ENCODE measurements at places on chromosomes 3 and 15.
A peak's percentile ranks its signal among the peaks of the same experiment; 100 is the strongest.

DNA sequence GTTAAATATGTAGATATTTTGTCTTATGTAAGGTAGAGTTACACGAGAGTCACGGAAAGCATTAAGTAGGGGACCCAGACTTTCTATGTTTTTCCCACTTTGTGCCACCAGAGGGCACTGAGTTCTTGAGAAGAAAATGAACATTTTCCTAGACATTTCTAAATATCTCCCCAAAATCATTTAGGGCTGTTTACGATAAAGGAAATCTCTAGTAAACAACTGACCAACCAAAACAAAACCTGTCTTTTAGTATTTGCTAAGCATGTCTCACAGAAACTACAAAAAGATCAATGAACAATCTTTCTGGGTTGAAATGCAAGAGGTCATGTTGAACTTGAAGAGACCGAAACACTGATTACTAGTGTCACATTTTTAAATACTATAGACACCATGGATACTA, 16.1 kb downstream of the POU1F1 start:
- no peak for DNase-seq

DNA sequence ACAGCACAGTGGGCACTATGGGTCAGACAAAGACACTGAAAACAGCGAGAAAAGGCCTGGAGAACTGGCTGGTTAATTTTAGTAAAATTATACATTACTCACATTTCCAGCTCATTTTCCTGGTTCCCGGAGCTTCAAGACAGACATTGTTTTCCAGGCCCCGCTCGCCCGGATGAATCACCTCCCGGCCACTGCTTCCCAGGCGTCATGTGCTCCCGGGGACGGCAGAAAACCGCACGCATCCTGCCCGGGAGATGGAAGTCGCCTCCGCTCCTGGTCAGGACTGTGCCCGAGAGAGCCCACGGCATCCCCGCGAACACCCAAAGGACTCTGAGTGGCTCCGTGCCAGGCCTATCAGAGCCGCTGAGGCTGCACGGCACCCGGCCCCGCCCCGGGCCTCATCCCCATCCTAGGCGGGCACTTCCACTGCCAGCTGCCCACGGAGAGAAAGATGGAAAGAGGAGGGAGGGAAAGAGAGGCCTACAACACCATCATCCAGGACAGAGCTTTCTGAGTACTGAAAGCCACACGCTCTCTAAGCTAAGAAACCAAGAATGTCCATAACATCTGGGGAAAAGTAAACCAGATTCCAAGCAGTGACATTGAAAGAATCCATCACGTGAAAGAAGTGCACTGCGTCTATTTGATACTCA, 75.1 kb downstream of the VGLL4 start:
- DNase-seq: peak; percentile 61

DNA sequence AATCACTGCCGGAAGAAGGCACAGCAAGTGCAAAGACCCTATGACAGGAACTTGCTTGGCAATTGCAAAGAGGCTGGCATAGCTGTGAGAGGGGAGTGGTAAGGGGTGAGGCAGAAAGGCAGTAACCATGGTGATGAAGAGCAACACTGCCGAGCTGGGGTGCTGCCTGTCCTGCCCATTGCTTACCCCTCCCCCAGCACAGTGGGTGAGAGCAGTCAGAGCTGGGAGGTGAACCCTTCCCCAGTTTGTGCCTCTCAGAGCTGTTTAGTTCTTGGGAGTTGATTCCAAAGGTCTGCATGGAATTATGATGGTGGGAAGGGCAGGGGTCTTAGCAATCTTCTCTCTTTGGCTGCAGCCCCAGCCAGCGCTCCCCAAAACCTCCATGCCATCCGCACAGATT, 8.8 kb downstream of the TYRO3 start:
- no peak for DNase-seq

DNA sequence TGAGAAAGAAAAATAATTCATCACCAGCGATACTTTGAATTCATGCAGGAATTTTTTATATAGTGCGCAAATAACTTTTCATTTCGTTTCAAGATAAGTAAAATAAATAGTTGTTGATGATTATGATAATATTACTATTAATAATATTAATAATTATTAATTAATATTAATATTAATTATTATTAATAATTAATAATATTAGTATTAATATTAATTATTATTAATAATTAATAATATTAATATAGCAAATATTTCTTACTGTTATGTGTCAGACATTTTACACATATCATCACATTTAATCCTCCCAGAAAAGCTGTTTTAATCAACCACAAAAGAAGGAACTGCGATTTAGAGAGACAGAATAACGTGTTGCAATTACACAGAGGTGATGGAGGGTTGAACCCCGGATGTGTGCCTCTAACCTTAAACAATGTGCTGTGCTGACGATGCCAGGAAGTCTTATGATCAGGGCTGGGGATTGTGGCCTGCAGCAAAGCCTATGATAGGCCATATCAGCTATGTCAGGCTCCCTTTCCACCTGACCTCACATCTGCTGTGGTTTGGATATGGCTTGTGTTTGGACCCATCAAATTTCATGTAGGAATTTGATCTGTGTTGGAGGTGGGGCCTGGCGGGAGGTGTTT, 263.5 kb upstream of the NR2F2 start:
- DNase-seq: no peak

DNA sequence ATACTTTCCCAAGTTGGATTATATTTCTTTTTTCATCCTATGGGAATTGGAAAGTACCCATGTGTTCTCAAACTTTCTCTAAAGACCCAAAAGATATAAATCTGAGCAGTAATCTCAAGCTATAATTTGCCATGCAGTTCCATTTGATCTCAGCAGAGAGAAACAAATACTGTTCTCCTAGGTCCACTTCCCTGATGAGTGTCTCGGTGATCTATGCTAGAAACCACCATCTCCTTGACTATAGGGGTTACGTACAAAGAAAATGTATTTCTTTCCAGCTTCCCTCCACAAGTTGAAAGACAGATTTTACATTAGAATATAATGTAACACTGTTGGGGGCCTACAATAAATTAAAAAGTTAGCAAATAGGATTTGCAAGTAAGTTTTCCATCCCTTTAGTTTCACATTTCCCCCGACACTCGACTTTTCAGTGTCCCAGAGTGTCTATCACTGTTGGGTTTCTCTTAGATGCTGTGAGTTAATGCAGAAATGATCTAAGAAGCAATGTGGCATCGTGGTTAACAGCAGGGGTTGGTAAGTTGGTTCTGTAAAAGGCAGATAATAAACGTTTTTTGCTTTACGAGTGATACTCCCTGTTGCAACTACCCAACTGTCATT, 465.1 kb upstream of the CFAP20DC start:
- DNase-seq: no peak

GRCh38 chr3:128614076-128614475, 36.5 kb downstream of the RPN1 start:
- no peak for DNase-seq

GRCh38 chr15:91853511-91853947, at the start of gene SLCO3A1:
TSS of gene SLCO3A1 (plus strand) at chr15:91853708.
- DNase-seq: no peak

All from amygdala (tissue), 56 donors.